ENCODE measurements at places on chromosomes 6 and 20.
A peak's percentile ranks its signal among the peaks of the same experiment; 100 is the strongest.

- DNase-seq = no peak
Measured at GRCh38 chr6:43950051-43950605, 177.1 kb downstream of the MRPL14 start.

DNA sequence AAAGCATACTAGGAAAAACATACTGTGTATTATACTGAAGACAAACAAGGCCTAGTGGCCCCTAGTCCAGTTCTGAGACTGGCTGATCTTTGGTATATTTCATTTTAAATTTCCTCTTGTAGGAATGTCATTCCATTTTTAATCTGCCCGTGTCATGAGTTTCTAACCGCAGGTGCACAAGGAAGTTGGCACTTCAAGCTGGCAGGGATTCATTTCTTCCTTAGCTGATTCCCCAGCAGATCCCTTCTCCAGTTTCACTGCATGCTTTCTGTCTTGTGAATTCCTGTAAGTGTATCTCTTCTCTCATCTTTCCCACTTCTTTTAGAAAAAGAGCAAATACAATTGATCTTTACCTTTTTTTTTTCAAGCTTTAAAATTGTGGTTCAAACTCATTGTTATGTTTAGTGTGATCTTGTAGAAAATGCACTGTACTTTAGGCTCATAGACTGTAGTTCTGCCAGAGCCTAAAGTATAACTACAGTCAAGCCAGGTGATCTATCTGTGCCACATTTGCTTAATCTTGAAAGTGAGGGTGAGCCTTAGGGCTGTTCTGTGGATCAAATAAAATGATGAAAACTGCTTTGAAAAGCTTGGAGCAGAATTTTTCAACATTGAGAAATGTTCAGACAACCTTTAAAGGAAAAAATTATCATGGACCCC lies 37.0 kb downstream of the RNF217 start:
- DNase-seq = no peak

DNA sequence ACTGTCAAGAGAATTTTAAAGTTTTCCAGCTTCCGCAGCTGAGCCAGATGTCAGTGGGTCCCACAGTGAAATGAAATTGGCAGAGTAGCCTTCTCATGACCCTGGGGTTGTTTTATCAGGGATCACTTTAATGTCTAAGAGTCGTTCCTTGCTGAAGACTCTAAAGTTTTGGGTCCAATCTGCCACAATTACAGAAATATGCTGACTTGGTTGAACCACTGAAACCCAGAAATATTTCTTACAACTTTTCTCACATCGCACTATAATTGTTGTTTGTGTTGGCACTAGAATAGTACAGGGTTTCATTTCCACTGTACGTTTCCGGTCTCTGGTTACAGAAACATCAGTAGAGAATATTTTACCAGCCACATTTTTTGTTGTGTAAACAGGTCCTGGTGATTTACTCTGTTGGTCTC lies 109.0 kb downstream of the HMGCLL1 start:
- no peak for DNase-seq

GRCh38 chr20:45994761-45995493 lies 13.8 kb upstream of the MMP9 start:
- no peak for DNase-seq

- no peak for DNase-seq
Measured at GRCh38 chr6:3843379-3844096, 5.6 kb upstream of the FAM50B start.

DNA sequence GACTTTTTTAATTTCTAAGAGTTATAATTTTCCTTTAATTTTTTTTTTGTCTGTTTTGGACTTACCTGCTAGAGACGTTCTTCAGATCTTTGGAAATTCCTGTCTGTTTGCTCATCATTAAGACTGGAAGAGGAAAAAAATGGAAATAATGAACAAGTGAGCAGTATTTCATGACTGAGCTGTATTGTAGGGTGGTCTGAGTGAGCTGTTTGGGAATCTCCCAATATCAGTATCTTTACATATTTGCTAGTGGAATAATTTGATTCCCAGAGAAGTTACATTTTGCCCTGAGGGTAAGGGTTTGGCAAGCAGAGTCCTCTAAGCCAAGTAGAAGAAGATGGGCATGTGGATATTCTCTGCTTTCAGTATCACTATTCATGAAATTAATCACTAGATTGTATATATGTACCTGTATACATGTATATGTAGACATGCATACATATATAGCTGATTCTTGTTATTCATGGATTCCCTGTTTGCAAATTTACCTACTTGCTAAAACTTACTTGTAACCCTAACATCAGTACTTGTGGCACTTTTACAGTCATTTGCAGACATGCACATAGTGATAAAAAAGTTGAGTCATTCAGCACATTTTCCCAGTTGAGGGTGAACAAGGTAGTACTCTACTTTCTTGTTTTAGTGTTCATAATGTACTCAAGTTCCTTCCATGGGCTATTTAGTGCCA lies 13.5 kb downstream of the ZC2HC1B start:
- peak; percentile 56 for DNase-seq

- DNase-seq = no peak
Measured at GRCh38 chr20:1081891-1082290, 36.5 kb upstream of the PSMF1 start.

DNA sequence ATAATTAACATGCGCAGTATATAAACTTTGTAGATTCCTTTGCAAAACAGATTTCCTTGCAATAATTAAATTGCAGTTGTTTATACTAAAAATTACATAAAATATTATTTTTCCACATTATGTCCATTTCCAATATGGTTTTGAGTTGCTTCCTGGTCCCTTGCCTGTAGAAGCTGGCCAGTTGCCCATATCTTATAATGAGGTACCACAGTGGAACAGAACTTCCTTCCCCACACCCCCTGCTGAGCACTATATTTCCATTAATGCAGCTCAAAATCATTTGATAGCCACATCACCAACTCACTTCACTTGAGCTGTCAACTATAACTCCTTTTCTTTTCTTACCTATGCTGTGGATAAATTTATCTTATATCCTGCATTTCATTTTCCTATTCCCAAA lies 194.6 kb downstream of the DST start:
- DNase-seq = no peak

GRCh38 chr20:19269737-19270340 lies 57.4 kb downstream of the SLC24A3 start:
- DNase-seq = no peak

DNA sequence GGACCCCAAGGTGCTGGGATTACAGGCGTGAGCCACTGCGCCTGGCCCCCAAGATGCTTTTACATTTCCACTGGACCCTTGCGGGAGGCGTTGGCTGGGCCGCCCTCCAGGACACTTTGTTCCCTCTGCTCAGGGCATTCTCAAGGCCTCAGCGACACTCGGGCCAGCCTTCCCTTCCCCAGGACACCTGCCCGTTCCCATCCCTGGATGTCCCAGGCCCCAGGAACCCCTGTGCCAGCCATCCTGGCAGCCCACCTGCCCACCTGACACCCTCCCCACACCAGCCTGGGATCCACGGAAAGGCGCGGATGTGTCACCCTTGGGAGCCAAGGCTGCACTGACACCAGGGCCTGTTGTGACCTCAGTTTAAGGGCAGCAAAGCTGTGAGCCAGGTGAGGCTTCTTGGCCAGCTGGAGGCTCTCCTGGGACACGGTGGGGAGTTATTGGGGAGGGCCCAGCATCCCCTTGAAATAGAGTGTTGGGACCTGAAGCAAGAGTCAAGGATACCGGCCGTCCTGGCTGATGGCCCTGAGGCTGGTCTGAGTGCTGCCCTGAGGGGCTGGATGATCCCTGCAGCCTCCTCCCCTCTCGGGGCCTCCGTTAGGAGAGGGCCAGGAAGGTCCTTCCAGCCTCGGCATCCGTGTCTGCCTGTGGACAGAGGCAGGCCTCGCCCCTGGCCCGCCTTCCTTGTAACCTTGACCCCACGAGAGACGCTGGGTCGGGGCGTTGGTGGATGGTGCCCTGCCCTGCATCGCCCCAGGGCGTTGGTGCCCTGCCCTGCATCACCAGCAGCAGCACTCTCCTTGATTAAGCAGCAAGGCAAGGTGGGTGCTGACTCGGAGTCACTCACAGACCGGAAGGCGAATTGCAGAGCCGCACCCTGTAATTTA lies 84.2 kb upstream of the BHLHE23 start:
- no peak for DNase-seq

DNA sequence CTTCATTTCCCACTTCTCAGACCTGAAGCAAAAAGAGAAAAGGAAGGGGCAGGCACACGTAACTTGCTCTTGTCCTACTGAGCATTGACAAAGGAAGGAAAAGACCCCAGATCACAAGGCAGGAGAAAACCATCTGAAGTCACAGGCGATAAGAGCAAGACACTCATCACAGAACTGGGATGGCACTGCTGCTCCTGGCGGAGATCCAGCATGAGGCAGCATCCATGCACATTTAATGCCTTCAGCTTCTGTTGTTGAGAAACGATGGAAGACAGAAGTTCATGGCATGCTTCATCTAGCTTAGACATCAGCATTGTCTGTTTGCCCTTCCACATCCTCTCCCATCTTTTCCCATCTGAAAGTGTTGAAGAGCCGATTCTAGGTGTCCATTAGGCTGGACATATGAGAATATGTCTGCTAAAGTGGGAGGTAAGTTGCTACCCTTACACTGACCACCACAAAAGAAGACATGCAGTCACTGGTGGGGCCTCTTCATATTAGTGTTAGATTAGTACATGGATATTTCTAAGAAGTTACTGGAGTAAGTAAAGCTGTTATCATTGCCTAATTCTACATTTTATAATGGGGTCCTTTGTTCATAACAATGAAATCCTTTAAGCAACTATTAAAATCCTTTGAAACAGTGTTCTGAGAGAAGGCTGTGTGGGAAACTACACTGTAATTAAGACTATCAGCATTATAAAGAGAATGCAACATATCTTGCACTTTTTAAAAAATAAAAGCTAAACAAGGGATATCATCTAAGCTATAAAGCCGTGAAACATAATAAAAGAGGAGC lies 618.5 kb downstream of the C6orf118 start:
- no peak for DNase-seq

DNA sequence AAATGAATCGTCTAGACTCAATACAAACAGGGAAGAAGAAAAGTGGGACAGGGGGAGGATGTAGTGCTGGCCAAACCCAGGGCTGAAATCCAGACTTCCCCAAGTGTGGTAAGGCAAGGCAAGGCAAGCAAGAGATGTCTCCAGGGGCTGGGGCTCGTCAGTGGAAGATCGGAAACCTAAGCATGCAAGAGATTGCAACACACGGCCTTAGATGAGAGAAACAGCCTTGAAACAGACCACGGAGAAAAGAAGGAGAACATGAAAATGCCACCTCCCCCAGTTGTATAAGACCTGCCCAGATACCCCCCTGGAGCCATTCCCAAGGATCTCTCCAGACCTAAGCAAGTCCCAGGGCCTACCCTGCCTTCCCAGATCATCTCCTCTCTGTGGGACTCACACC lies 20.0 kb downstream of the VEGFA start:
- no peak for DNase-seq

DNA sequence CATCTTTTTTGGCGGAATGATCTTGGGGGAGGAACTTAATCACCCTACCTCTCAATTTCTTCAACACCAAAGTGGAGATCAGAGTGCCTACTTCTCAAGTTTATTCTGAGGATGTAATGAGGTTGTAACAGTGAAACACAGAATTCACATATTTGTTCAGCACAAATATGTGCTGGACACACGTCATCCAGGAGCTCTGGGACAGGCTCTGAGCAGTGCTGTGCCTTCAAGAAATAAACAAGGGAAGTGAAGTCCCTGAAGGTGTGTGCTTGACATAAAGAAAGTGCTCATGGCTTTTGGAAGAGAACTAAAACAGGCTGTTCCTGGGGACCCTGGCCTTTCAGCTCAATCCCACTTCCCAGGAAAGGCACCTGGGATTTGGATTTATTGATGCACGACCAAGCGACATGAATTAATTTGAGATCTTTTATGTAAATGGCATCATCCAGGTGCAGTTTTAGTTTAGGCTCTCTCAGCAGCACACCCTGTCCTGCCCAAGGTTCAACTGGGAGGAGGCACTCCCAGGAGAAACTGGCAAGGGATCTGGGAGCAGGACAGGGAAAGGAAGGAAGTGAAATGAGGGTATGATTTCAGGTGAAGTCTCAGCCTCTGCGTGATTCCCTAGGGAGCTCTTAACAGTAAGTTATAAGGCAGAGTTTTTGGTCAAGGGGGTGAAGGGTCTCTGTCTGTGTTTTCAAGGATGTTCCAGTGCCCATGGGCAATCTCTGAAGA lies 211.0 kb downstream of the FOXA2 start:
- no peak for DNase-seq

Measured in foreskin keratinocyte (primary cell).